ENCODE measurements at places on chromosomes 5 and 9. TPM values are rescaled to one million over a fixed set of nuclear protein-coding genes. Genes with fewer than 3 reads are reported as not detected.

GRCh38 chr5:133868946-133869518, 99.4 kb downstream of the C5orf15 start:
- peak; percentile 69 for DNase-seq
- no peak overlapping the region for H3K4me3 ChIP-seq
- no peak overlapping the region for H3K27ac ChIP-seq
- H3K36me3 ChIP-seq = no peaks in the 10 kb centered on the region
- peaks cover 3% of the 10 kb centered on the region for H3K27me3 ChIP-seq
- H3K4me1 ChIP-seq = no peaks in the 10 kb centered on the region

DNA sequence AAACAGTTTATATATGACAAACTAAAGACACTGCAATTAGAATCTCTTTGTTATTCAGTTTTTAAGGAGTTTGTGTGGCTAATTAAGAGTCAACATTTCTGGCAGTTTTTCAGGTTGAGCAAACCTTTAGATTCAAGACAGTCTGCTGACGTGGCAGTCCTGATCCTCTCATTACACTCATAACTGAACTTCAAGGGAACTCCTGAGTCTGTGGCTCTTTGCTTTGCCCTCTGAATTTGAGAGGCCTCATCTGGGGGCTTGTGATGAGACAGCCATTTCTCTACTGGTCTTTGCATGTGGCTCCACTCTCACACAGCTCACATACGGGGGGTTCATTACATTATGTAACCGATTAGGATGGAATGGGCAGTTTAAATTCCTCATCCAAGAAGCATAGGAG, 182.9 kb upstream of the MEF2C start:
- H3K36me3 ChIP-seq = no peaks in the 10 kb centered on the region
- no peak overlapping the region for H3K4me3 ChIP-seq
- H3K27ac ChIP-seq = no peak overlapping the region
- no peaks in the 10 kb centered on the region for H3K27me3 ChIP-seq
- H3K4me1 ChIP-seq = no peaks in the 10 kb centered on the region
- no peak for DNase-seq

- no peak overlapping the region for H3K4me3 ChIP-seq
- H3K27ac ChIP-seq = no peak overlapping the region
- no peaks in the 10 kb centered on the region for H3K36me3 ChIP-seq
Measured at GRCh38 chr9:136634904-136635303, 27.8 kb upstream of the EGFL7 start.

DNA sequence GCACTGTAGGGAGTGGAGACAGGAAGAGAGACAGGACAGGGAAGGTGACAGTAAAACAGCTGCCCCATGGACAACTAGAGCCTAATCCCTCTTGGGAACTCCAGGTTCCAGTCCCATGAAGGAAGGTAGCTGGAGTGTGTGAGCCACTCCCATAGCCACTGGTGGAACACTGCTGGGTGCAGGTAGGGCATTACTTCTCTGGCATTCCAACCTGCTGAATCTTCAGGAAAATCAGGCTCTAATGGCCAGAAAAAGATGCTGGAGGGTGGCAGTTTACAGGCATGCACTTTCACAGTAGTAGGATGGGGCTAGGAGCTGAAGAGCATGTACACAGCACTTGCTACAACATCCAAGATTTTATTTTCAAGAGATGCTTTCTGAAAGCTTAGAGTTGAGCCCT, 259.4 kb downstream of the AUH start:
- no peaks in the 10 kb centered on the region for H3K27me3 ChIP-seq
- H3K4me1 ChIP-seq = peaks cover 8% of the 10 kb centered on the region
- no peaks in the 10 kb centered on the region for H3K36me3 ChIP-seq
- DNase-seq = no peak

GRCh38 chr9:134171316-134172197, 7.2 kb upstream of the RNU6ATAC start:
- DNase-seq = no peak
- H3K27me3 ChIP-seq = peaks cover 13% of the 10 kb centered on the region
- peak overlapping the region; percentile 68 for H3K27ac ChIP-seq

DNA sequence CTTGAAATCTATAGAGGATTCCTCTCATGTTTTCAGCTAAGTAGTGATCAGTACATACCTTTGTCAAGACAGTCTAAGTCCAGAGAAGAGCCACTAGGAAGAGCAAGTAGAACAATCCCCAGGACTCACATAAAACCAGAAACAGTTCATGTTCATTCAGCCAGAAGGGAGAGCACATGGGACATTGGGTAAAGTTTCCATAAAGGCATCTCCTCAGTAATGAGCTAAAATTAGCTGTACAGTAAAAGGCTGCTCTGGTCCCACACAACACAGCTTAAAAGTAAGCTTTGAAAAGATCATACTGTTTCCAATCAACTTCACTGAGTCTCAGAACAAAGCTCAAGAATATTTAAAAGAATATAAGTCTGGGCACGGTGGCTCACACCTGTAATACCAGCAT, 32.4 kb downstream of the HOMER1 start:
- no peak overlapping the region for H3K27ac ChIP-seq
- no peaks in the 10 kb centered on the region for H3K36me3 ChIP-seq
- DNase-seq = no peak
- H3K4me3 ChIP-seq = no peak overlapping the region
- no peaks in the 10 kb centered on the region for H3K4me1 ChIP-seq

GRCh38 chr9:121282277-121283079, 14.5 kb downstream of the GSN start:
- H3K27me3 ChIP-seq = no peaks in the 10 kb centered on the region
- H3K4me3 ChIP-seq = no peak overlapping the region
- DNase-seq = peak; percentile 58
- H3K27ac ChIP-seq = peak overlapping the region; percentile 98
- peaks cover 100% of the 10 kb centered on the region for H3K4me1 ChIP-seq

DNA sequence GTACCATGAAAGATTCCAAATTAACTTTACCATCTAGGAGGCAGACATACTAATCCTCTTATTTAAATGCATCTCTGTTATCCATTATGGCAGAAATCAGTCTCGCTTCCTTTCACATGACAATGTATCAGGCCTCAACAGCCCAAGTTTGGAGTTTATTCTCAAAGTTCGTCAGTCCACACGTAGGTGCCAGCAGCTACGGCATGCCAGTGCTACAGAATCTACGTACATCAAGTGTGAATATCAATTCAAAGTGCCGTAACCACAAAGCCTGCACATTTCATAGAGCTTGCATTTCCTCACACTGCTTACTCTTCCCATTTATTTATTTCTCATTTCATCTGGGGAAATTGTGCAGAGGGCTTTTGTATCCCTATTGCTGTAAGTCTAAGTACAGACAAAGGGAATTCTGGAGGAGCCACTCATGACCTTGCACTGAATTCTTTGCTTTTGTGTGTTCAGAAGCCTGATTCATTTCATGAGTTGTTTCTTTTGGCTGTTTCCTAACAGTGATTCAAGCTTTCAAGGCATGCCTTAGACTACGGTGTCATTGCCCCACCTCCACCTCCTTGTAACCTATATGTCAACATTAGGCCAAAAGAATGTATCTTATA, 10.0 kb downstream of the ENC1 start:
- peaks cover 22% of the 10 kb centered on the region for H3K4me1 ChIP-seq
- no peak overlapping the region for H3K4me3 ChIP-seq
- no peaks in the 10 kb centered on the region for H3K27me3 ChIP-seq
- no peak overlapping the region for H3K27ac ChIP-seq

DNA sequence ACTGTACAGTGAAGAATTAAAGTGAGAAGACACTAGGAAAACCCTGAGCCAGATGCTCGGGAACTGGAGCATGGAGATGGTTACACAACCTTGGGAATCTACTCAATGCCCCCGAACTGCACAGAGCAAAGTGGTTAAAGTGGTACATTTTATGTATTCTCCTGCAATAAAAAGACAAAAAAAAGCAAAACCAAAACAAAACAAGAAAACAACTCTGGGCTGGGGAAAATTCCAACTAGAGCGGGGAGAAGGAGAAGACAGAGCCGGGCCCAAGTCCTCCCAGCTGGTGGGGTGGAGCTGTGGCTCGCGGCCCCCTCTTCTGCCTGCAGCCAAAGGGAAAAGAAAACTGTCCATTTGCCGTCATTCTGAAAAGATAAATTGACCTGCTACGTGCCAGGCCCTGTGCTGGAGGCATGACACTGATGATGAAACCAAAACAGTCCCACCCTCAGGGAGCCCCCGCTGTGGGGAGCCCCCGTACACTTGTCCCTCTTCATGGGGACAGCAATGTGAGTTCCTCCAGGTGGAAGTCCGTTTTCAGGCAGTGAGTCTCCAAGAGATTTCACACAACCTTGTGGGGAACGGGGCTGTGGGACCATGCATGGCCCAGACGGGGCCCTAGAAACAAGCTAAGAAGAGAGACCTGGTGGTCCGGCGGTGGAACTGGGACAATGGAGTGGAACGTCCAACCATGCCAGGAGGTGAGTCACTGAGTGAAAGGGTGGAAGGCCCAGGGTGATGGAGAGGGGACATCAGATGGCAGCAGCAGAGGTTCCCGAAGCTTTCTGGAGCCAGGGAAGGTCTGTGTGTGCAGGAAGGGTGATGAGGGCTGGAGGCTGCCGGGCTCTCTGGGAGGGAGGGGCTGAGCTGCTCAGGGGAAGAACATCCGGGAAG, 114.8 kb upstream of the COL5A1 start:
- H3K4me3 ChIP-seq = no peak overlapping the region
- H3K27me3 ChIP-seq = no peaks in the 10 kb centered on the region
- H3K4me1 ChIP-seq = no peaks in the 10 kb centered on the region
- peak overlapping the region; percentile 66 for H3K27ac ChIP-seq

DNA sequence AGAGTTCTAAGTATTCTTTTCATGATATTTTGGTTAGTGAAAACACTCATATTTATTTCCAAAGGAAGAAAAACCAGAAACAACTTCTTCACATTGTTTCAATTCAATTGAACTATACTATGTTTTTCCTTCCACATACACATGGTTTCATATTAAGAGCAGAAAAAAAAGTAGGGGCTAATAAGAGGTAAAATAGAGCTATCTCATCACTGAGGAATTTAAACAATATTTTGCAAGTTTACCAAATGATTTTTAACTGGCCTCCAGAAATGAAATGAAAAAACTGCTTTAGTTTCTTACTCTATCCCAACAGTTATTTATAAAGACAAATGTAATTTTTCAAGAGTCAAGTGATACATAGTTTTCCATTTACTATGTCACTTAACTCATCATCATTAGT, 233.5 kb downstream of the RFX3 start:
- no peaks in the 10 kb centered on the region for H3K27me3 ChIP-seq
- no peak overlapping the region for H3K27ac ChIP-seq
- H3K36me3 ChIP-seq = no peaks in the 10 kb centered on the region
- no peaks in the 10 kb centered on the region for H3K4me1 ChIP-seq
- DNase-seq = no peak

DNA sequence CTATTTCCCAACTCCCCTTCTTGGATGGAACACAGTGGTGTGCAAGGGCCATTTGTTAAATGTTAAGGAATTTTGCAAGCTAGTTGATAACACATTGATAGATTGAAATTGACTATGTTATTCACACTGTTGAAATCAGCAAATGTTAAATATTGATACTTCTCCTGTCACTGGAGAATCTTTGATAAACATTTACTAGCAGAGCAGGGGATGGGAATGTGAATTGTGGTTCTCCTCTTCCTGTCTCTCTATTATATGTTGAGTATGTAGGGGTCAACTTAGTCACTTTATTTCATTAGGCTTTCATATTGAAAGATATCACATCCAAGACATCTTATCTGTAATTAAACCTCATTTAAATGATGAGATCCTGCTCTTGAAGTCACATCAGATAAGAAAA, 533.9 kb downstream of the TLR4 start:
- H3K27ac ChIP-seq = no peak overlapping the region
- DNase-seq = no peak
- H3K4me3 ChIP-seq = no peak overlapping the region

GRCh38 chr5:137714946-137715345, 20.9 kb downstream of the KLHL3 start:
- no peaks in the 10 kb centered on the region for H3K27me3 ChIP-seq
- DNase-seq = no peak
- no peak overlapping the region for H3K27ac ChIP-seq
- H3K36me3 ChIP-seq = no peaks in the 10 kb centered on the region
- H3K4me1 ChIP-seq = no peaks in the 10 kb centered on the region

- no peaks in the 10 kb centered on the region for H3K36me3 ChIP-seq
- H3K4me1 ChIP-seq = no peaks in the 10 kb centered on the region
- H3K4me3 ChIP-seq = no peak overlapping the region
- no peak overlapping the region for H3K27ac ChIP-seq
Measured at GRCh38 chr5:122366501-122366900, 54.5 kb downstream of the SNCAIP start.

SOX30 gene
- total RNA-seq = 0.75 TPM

TSSK1B gene
- total RNA-seq = not detected

CDH9 gene
- total RNA-seq = not detected

FAM174A gene
- total RNA-seq = 23.8 TPM

SH3TC2 gene
- total RNA-seq = 1.5 TPM

FRMPD1 gene
- total RNA-seq = 4.6 TPM

FAM169A gene
- total RNA-seq = 3.0 TPM

SPATA31E1 gene
- total RNA-seq = not detected
